ENCODE measurements at places on chromosomes 7 and 10.

DNA sequence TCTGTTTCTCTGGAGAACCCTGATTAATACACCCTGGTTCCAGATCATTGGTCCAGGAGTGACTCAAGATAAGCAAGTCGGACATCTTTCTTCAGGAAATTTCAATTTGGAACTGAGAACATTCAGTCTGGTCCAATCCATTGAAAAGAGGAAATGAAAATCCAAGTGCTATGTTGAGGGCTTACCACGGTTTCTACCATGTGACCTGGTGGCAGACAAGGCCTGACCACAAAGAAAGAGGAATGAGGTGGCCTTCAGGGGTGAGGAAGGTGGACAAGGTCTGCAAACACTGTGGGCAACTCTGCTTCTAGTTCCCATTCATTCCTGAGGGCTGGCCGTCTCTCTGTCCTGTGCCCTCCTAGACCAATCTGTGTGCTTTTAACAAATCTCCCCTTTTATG lies 149.2 kb upstream of the GHITM start:
- DNase-seq: no peak

GRCh38 chr10:47269294-47269693 lies 30.7 kb upstream of the GDF10 start:
- no peak for DNase-seq

DNA sequence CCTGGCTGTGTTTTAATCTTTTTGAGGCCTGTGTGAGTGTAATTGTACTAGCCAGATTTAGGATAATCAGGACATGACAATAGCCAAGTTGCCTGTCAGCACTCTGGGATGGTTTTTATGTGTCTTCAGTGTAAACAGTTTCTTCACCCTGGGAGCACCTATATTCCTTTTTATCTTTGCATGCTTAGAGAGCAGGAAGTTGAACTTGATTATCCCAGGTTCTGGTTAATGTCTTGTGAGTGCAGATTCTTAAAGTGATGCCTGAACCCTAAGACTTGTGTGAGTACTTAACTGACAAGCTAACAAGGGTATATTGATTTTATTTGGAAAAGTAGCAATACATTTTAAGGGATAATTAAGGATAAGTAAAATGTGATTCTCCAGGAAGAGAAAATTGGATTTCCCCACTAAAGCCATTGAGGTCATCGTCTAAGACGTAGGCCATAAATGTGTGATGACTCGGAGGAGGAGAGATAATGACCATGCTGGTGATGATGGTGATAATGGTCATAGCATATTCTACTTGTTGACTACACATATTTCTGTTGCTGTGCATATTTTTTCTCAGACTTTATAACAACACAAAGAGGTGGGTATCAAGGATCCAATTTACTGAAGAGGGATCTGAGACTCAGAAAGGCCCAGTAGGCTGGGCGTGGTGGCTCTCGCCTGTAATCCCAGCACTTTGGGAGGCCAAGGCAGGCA lies 234.7 kb downstream of the CAMK1D start:
- DNase-seq: no peak

GRCh38 chr7:15720849-15721471 lies 34.5 kb upstream of the MEOX2 start:
- peak; percentile 52 for DNase-seq

- no peak for DNase-seq
Measured at GRCh38 chr10:59891936-59892335, 14.4 kb downstream of the CCDC6 start.

GRCh38 chr10:44065788-44066526 lies 318.9 kb downstream of the CXCL12 start:
- DNase-seq: no peak

GRCh38 chr7:32936689-32937088 lies 20.6 kb upstream of the FKBP9 start:
- DNase-seq: no peak

DNA sequence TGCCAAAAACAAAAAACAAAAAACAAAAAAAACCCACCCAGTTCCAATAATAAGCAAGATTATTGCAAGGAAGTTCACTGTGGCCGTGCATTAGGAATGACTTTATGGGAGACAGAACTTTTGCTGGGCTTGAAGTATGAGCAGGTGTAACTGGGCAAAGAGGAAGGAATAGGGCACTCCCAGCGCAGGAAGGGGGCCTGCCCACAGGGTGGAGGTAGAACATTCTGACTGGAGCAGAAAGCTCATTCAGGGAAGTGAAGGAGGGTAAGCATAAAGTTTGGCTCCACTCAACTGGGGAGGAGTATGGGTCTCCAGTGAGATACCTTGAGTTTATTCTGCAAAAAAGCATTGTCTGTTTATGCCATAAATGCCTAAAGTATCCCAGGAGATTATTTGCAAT lies 42.1 kb upstream of the WIPF3 start:
- no peak for DNase-seq

- DNase-seq: no peak
Measured at GRCh38 chr7:36283181-36283580, 106.5 kb upstream of the ANLN start.

- peak; percentile 73 for DNase-seq
Measured at GRCh38 chr7:151232917-151233701, 826 bp downstream of the CHPF2 start.

GRCh38 chr10:109504401-109504800 lies 418.9 kb downstream of the XPNPEP1 start:
- peak; percentile 19 for DNase-seq

GRCh38 chr7:29154076-29154475 lies 7.7 kb upstream of the CPVL start:
- DNase-seq: no peak

DNA sequence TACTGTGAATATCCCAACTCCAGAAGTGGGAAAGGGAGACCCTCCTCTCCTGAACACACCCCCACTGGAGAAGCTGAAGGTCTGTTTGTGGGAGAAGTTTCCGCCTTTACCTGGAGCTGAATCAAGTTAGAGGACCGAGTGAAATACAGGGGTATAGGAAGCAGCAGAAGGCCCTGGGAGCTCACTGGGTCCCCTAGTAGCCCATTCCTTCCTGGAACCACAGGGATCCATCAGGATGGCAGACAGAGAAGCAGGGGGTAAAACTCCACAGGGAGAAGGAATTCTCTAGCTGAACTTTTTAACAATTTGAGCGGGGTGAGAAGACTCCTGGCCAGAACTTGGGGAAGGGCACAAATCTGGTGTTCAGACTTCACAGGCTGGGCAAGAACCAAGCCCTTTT lies 275.8 kb downstream of the GRID1 start:
- DNase-seq: no peak

DNA sequence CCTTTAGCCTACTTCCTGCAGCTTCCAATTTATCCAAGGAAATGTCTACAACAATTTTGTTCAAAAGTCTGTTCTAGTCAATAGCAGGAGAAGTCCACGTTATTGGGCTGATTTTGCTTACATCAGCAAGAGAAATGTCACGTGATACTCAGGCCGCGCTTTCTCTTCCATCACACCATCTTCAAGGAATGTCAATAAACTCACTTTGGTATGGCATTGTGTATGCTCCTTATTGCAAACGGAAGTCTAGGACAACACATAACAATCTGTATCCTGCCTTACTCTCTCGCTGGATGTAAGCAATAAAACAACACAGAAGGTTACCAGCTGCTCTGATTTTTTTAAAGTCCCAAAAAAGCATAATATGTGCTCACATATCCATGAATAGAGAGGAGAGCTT lies 17.1 kb upstream of the STK17A start:
- DNase-seq: peak; percentile 60

- no peak for DNase-seq
Measured at GRCh38 chr10:118990326-118990725, 39.2 kb upstream of the NANOS1 start.

DNA sequence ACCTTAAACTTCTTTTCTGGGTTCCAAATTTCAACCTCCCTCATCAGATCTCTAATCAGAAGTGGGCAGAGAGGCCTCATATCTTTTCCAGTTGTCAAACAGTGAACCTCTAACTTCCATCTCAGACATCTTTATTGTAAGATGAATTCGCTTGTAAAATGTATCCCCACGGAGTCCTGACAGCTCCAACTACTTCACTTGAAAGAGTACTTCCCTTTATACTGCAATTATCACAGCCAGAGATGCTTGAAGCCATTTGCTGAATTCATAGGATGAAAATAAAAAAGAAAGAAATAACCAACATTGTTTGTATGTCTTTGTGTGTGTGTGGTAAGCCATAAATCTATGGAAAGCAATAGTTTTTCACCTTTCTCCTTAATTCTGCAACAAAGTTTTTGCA lies 175.2 kb downstream of the GRM3 start:
- DNase-seq: no peak

GRCh38 chr7:85820702-85821443 lies 634.0 kb upstream of the SEMA3D start:
- DNase-seq: no peak

GRCh38 chr7:39952374-39952773 lies 2.3 kb downstream of the CDK13 start:
- peak; percentile 60 for DNase-seq

GRCh38 chr10:104197364-104197763 lies 34.8 kb downstream of the CFAP43 start:
- no peak for DNase-seq

DNA sequence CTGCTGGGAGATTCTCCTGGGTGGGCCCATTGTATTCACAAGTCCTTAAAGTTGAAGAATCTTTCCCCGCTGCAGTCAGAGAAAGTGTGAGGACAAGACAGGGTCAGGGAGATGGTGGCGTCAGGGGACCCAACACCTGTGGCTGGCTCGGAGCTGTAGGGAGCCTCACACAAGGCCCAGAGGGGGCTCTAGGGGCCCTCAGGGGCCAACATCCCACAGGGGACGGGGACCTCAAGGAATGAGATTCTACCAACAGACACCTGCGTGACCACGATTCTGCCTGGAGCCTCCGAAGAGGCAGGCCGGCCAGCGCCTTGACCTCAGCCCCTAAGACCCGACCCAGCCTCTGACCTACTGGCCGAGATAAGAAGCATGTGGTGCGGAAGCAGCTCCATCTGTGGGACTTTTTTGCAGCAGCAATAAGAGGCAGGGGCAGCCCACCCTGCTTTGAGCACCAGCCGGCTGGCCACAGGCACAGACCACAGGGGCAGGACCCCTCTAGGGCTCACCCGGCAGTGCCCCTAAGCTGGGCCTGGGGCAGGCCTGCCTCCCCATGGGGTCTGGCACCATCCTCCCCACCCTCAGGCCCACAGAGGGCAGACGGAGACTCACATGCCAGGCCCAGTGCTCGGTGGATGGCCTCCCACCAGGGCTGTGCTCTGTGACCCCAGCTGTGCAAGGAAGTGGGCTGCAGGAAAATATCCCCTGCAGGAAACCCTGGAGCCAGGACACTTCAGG lies 13.2 kb downstream of the RASGEF1A start:
- DNase-seq: no peak

- no peak for DNase-seq
Measured at GRCh38 chr10:26481914-26482550, 43.9 kb downstream of the APBB1IP start.

DNA sequence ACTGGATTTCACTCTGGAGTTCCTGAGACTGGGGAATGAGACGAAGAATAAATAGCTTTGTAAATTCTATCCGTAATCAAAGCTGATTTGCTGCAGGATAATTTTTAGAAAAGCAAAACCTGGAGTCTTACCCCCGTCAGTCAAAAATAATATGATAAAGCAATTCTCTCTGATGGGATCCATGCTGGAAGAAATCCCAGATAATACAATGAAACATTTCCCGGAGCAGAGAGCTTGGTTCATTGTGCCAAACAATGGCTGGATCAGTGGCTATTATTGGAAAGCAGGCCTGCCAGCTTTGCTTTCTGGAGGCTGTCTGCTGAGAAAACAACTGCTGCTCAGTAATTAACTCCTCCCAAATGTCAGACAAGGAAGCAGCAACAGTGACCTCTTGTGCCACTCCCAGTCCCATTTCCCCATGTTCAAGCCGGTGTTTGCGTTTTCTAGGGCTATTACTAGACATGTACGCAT lies 609.4 kb upstream of the PCDH15 start:
- DNase-seq: peak; percentile 13

- no peak for DNase-seq
Measured at GRCh38 chr10:22345301-22346095, at the start of gene SPAG6. SPAG6 (plus strand) TSS chr10:22345496; CDS start chr10:22345612, 116 bp downstream.

GRCh38 chr10:36994886-36995285 lies 130.5 kb upstream of the ANKRD30A start:
- DNase-seq: no peak

DNA sequence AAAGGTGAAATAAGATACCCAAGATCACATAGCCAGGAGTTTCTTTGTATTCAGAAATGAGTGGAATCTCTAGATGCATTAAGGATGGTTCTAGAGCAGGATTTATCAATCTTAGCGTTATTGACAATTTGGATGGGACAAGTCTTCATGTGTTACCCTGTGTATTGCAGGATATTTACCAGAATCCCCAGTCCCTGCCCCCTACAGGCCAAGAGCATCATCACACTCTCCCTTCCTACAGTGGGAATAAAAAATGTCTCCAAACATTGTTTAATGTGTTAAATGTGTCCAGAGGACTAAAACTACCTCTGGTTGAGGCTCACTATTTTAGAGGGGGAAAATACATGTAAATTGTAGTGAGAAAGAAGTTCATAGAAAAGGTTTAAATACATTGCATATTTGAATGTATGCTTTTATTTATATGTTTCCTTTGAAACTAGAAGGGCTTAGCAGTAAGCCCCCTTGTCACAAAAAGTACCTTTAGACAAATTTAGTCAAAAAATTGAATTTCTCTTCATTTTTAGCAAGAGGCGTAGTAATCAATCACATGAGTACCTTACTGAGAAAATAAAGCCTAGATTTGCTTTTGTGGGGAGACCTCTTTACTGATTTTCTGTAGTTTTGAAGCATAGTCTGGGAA lies 141.2 kb downstream of the MLLT10 start:
- peak; percentile 25 for DNase-seq

DNA sequence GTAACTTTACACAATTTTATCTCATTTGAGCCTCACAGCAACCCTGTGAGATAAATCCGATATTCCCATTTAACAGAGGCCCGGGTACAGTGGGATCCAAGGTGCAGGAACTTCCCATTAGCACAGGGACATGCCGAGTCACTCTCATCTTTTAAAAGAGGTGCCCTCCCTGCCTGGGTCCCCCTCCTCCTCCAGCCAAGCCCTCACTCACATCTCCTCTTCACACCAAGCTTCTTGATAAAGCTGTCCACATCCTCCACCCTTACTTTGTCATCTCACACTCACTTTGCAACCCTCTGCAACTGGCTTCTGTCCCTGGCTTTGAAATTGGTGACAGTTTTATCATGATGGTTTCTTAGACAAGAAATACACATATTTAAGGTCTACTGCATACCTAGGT lies 144.6 kb upstream of the RHEB start:
- no peak for DNase-seq

DNA sequence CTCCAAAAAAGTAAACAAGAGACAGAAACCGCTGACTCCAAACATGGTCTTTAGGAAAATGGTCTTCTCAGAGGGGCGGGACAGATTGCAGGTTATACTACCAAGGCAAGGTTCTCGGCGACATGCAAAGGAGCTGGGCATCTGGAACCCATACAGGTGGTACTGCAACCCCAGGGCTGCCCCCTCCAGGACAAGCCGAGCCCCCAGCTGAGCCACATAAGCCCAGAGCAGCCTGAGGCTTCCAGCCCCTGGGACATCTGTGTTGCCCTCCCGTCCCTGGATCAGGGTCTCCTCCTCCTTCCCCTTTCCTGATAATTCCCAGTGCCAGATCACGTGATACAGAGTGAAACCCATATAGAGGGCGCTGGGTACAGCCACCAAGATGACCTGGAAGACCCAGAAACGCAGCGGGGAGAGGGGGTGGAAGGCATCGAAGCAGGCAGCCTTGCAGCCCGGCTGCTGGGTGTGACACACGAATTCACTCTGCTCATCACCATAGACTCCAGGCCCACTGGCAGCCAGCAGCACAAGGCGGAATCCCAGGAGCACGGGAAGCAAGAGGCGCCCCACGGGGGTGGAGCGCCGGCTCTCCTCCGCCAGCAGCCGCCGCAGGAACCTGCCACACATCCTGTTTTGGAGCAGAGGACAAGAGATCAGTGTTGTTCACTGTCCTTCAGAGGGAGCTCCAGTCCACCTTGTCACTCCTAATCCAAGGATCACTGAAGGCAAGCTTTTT lies at the start of gene GJC3:
Gene GJC3, minus strand, starts transcription at position 627 of the 736 bp plus-strand sequence. Its CDS starts 0 bp downstream, at position 627.
- DNase-seq: peak; percentile 46
